ENCODE measurements at places on chromosomes 11 and 22.

- DNase-seq = no peak
These were observed 102.4 kb upstream of the THY1 start for GRCh38 chr11:119525180-119525866.

DNA sequence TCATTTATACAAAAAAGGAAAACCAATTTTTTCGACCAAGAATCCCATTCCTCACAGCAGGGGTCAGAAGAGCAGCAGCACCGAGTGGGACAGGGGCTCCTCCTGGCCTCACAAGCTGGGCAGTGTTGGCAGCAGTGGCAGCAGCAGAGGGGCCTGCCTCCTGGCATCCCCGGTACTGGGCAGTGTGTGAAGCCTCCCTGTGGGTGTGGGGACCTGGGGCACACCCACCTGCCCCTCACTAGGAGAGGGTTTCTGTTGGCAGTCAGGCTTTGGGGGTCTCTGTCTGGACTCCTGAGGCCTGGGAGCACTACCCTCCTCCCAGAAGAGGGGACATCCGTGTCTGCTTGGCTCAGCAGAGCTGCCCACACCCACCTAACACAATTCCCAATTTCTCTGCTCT lies 67.8 kb downstream of the NECTIN1 start:
- no peak for DNase-seq

DNA sequence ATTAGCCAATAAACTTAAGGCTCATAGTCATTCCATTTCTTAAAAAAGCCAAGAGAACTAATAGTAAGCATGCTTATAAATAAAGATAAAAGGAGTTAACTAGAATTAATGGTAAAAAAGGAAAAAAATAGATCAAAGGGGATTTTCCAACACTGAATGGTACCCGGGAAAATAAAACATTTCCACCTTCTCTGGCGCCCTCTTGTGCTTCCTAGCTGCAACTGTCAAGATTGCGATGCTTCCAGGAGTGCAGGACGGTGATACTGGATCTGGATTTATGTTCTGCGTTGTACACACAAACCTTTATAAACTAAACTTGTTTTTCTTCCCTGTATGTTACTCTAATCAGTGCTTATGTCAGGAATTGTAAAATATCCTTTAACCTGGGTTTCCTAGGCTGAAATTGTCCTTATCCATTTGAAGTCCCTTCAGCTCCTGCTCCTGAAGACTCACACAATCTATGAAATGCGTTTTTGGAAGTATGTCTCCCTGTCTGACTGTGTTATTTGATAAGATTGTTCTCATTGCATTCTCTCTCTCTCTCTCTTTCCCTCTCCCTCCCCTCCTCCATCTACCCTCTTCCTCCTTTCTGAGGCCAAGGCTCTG lies 9.6 kb upstream of the HTATIP2 start:
- peak; percentile 56 for DNase-seq

DNA sequence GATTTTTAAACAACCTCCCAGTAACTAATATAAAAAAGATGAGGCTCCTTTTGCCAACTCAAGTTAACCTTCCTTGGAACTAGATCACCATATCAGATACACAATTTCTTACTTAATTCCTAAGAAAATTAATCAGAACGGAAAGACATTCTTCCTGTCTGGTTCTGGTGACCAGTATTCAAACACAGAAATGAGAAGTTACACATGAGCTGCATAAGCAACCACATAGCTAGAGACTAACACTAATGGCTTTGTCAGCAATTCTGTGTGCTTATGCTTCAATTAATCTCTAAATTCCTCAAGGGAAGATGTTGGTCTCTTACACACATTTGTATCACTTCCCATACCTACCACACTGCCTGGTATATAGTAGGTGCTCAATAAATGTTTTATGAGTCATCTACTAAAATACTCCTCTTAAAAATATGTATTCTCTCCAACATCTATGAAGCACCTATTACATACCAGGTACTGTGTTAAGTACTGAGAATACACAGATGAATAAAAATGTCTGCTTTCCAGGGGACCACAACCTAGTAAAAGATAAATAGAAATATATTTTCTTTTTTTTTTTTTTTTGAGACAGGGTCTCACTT lies 54.5 kb downstream of the GAB2 start:
- no peak for DNase-seq

DNA sequence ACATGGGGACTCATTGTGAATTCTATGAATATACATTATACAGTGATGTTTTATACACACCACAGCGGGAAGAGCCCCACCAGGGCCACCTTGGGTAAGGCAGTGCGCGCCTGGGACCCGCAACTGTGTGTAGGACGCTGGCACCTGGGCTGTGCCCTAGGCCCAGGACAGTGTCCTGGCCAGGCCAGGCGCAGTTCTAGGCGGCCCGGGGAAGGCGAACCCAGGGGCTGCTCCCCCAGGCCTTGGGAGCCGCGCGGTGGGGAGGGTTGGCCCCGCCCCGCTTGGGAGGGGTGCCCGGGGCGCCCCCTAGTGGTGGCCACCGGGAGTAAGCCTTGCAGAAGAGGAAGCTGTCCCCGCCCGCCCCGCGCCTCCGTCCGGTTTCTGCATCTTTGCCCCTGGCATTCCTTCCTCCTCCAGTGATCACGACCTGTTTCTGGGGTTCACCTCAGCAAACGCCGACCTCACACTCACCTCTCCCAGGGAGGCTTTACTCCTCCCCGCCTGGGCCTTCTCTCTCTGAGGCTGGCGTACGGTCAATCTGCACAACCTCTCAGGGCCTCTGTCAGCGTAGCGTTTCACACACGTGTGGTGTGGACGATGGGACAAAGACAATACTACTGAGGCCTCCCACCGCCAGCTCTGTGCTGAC lies 9.5 kb upstream of the EHD1 start:
- peak; percentile 90 for DNase-seq

- DNase-seq = no peak
These were observed at the start of gene INS for GRCh38 chr11:2160736-2161259. Gene INS (minus strand): TSS chr11:2161209. CDS start chr11:2160971, 238 bp downstream.

DNA sequence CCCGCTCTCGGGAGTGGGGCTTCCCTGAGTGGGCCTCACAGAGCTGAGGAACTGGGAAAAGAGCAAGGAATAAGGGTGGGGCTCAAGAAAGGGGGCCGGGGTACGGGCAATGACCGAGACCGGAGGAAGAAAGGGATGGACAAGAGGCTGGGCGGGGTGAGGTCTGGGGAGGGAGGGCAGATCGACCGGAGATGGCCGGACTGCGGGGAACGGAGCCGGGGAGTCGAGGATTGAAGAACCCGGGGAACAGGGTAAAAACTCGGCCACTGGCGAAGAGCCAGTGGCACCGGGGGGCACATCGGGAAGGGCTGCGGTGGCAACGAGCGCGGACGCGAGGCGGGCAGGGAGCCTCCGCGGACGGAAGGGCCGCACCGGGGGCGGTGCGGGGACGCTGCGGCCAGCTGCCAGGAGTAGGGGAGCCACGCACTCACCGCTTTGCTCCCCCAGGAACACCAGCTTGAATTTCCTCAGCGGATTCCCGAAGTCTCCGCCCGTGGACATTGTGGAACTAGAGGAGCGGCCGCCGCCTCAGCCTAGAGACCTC lies 667 bp downstream of the RAB6A start:
- peak; percentile 33 for DNase-seq

DNA sequence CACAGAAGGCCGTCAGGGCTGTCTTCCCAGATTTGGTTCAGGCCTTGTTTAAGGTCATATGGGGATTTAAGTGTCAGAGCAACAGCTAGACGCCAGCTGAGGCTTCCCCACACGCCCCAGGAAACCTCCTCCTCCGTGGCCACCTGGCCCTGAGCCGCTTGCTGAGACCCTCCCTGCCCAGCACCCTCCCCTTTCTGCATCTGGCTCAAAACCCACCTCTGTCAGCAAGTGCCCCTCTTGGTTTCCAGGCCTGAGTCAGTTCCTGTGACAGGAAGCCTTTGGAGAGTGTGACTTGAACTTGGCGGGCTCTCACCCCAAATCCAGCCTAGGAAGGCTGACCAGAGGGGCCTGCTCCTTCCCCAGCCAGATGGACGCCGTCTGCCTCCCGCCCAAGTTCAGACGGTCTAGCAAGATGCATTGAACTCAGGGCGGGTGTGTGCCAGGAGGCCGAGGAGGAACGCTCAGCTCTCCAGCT lies 561 bp downstream of the FXYD2 start:
- no peak for DNase-seq
